T1000 (cell line): ENCODE measurements at places on chromosomes 5 and 9.

- DNase-seq, result no peak
These were observed 127.1 kb downstream of the GOLPH3 start for GRCh38 chr5:32047056-32047455.

GRCh38 chr5:110288766-110289511, 437.5 kb downstream of the TMEM232 start:
- peak; percentile 62 for DNase-seq

DNA sequence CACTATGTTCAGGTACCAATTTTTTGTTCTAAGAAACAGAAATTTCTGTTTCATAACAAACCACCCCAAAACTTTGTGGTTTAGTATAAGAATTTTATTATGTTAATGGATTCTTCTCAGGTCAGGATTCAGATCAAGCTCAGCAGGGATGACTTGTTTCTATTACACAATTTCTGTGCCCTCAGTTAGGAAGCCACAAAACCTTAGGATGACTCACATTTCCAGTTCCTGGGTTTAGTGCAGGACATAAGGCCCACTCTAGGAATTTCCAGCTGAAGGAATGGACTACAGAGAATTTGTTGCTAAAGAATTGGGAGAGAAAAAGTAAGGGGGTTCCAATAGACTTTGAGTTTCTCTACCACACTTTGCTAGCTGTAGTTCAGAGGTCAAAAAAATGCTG, 629.3 kb downstream of the ANXA1 start:
- DNase-seq, result peak; percentile 23

GRCh38 chr9:118651511-118651910, 717.7 kb downstream of the BRINP1 start:
- no peak for DNase-seq

DNA sequence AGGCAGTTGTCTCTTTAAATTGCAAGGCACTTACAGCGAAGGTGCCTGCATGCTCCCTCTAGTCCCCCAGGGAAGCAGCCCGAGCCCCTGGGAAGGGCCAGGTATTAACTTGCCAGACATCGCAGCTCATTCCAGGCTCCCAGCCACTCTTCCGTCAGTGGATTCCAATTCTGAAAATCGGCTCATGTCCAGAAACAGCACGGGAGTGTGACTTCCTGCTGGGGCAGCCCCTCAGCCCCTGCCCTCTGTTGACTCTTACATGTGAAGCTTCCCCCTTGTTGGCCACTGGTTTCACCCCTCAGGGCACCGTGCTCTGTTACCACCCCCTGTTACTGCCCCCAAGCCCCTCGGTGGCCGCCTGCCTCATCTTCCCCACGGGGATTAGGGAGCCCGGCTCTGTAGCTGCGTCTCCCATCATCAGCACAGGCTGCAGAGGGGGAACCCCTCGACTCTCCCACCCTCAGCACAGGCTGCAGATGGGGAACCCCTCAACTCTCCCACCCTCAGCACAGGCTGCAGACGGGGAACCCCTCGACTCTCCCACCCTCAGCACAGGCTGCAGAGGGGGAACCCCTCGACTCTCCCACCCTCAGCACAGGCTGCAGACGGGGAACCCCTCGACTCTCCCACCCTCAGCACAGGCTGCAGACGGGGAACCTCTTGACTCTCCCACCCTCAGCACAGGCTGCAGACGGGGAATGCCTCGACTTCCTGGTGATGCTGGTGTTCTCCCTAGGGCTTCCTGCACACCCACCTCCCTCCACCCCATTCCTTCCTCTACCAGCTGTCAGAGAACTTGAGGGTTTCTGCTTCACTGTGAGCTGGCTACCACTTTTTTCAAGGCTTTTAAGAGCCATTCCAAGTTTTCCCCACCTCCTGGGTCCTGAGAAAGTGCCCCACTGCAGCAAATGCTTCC, 11.1 kb upstream of the CACNA1B start:
- DNase-seq, result no peak

DNA sequence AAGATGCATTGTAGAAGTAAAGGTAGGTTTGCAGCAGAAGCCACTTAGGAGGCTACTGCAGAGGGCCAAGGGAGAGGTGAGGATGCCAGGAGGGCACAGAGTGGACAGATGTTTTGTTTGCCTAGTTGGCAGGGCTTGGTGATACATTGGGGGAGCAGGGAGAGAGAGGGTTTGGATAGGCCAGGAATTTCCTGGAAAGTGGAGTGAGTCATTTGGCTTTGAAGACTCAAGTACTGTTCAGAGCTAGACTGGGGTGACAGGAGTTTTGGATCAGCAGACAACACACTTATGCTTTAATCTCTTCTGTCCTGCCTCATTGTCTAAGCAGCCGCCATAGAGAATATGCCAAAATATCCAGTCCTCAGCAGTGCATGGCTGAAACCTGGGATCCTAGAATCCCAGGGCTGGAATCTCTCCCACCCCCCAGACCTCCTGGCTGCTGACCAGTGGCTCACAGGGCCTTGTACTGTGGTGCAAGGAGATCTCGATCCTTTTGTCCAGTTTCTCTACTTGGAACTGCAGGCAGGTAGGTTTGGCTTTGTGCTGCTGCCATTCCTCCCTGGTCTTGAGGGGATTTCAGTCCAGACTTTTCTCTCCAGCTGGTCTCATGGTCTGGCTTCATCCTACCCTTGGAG, 11.0 kb downstream of the TMEM268 start:
- no peak for DNase-seq

GRCh38 chr5:59893429-59894227, at the start of gene PDE4D:
Gene PDE4D, minus strand, starts transcription at chr5:59893726.
- peak; percentile 56 for DNase-seq

- DNase-seq, result no peak
These were observed 79.8 kb downstream of the RICTOR start for GRCh38 chr5:38994324-38994927.

- no peak for DNase-seq
These were observed 307.6 kb downstream of the MSX2 start for GRCh38 chr5:175032013-175032412.

DNA sequence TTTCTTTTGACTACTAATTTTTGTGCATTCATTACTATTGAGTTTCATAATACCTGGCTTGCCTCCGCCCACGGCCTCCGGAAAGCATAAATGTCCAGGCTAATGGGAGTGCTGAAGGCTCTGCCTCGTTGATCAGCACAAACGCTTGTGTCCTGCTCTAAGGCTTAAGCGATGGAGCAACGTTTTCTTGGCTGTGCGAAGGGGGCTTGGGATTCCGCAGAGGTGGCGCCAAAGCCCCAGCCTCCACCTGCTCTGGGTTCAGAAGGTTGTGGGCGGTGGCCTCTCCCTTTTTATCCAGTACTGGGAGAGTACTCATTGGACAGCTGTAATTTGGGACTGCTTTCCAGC, 19.7 kb downstream of the ANXA2R start:
- DNase-seq, result no peak

- no peak for DNase-seq
These were observed 1.9 kb downstream of the FRMD3 start for GRCh38 chr9:83536332-83536731.

DNA sequence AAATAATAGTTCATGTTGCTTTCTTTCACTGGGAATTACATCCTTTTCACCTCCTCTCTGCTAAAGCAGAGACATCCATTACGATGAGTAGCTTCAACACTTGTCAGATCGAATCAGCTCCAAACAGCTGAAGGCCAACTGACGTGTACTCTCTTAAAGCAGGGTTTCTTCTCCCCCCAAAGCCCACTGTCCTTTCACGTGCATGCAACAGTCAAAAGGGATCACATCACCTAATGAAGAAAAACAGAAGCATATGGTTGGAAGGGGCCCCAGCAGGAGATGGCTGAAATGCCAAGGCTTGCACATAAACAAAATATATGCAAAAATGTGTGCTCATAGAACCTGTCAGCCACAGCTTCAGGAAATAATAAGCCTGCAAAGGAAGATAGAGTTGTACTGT, 421.6 kb downstream of the ANXA1 start:
- no peak for DNase-seq

DNA sequence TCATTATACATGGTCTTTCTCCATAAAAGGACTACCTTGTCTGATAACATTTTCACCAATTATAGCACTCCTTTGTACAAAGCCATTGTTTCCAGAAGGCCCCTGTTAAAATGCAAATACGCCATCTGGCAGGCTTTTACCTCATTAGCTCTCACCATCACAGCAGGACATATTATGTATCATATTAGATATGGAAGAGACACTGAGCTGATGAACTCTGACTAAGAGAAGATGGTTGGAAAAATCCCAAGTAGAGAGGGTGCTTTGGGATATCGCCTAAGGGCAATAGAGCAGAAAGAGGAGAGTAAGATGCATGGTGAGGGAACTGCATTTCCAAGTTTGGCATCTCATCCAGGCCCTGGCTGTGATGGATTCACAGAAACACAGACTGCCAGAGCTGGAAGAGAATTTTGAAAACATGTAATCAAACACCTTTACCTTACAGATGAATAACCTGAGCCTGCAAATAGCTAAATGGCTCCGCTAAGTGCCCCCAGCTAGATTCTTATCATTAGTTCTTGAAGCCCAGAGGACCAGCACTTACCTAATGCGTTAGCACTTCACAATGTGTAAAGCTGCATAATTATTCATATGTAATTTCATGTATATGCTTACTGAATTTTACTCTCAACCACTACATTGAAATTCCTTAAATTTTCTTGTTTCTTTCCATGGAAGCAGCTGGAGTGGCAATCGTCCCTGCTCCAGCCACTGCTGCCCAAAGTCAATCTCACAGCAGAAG, 393.6 kb upstream of the IZUMO3 start:
- DNase-seq, result no peak

GRCh38 chr9:115106001-115106400, 12.0 kb downstream of the TNC start:
- DNase-seq, result no peak

DNA sequence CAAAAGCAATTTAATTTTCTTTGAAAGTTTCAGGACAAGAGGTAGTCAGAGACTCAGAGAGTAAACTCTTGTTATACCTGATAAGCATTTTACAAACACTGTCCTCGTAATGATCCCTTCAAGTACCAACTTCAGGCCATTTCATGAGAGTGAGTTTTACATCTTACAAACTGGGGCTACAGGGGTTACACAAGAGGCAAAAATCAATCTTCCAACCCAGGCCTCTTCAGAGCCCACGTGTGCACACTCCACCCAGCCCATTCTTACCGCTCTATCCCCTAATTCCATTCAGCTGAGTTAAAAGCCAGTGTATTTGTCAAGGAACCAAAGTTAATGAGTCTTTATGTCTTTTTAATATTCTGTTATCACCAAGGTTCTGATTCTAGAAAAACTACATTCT, 46.5 kb downstream of the PSMB7 start:
- DNase-seq, result no peak

DNA sequence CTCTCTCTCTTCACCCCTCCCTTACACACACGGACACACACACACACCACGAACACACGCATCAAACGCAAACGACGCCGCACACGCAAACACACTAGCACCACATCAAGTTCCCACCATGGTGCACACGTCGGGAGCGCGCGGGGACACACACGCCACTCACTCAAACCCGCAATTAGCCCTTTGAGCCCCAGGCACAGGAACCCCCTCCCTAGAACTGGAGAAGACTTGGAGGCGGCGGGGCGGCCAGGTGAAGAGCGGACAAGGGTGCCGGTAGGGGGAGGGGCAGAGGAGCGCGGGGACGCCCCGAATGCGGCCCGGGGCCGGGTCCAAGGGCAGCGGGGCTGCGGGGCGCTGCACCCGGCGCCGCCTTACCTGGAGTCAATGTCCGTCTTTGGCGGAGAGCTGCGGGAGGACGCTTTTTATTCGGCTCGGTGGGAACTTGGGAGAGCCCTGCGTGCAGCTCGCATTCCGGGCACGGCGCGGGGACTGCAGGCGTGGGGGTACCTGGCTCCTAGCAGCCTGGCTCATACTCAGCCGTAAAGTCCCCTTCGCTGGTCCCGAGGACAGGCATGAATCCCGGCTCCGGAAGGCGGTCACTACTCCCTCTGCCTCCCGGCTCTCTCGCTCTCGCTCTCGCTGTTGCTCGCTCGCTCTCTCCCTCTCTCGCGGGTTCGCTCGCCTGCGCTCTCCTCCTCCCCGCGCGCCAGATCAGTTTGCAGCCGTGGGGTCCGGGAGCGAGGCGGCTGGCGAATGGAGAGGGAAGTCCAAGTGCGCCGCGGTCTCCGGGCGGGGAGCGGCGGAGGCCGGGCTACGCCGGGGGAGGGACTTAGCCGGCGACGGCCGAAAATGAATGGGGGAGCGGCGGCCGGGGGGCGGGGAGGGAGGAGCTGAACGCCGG, at the start of gene BRINP1:
BRINP1 (minus strand) TSS at position 755 of the 901 bp plus-strand sequence. CDS start 56,080 bp downstream, outside the sequence.
- DNase-seq, result no peak

DNA sequence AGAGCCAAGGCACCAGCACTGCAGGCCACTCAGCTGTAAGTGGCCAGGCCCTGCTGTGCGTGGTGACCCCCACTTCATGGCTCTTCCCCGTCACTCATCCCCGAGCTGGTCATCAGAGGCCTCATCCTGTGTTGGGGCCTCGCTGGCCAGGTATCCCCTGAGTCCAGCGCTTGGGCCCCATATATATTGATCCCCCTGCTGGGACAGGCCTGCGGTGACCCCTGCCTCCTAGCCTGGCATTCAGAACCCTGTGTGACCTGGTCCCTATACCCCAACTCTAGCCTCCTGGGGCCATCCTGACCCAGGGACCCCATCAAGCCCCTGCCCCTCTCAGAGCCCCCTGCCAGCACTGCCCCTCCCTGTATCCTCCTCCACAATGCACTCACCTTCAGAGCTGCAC, 12.7 kb downstream of the GBGT1 start:
- DNase-seq, result no peak

GRCh38 chr9:114525513-114525912, 20.2 kb upstream of the WHRN start:
- peak; percentile 10 for DNase-seq

GRCh38 chr9:134472256-134472655, 146.0 kb downstream of the RXRA start:
- DNase-seq, result no peak

DNA sequence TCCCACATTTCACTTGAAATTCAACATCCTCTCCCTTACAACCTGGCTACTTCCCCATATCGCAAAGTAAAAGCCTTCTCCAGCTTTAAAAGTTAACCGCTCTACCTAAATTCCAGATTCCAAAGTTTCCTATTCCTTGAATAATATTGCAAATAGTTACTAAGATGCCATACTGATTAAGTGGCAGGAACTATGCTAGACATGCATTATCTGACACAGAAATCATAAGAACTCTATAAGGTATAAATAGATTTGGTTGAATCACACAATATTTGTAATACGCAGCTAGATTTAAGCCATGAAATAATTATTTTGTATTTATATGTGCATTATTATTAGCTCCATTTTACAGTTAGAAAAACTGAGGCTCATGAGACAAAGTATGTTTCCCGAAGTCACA, 92.8 kb downstream of the NFIB start:
- no peak for DNase-seq

GRCh38 chr9:137672907-137673791, 54.3 kb downstream of the EHMT1 start:
- DNase-seq, result no peak

GRCh38 chr9:89743573-89744254, 138.9 kb downstream of the GADD45G start:
- no peak for DNase-seq

DNA sequence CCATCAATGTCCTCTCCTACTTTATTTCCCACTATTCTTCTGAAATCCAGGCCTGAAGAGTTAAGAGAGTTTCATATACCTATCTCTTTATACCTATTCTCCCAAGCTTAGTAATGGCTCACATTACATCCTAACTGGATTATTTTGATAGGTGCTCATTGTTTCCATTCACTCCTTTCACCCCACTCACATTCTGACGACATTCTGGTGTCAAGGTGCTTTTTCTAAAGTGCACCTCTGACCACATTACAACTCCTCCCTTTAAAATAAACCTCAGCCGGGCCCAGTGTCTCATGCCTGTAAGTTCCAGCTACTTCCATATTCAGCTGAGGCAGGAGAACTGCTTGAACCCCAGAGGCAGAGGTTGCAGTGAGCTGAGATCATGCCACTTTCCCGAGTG, 417.1 kb downstream of the BNC2 start:
- no peak for DNase-seq
